ENCODE measurements at places on chromosomes 5 and 9. TPM values are rescaled to one million over a fixed set of nuclear protein-coding genes. Genes with fewer than 3 reads are reported as not detected.

Gene CDKN2B-AS1
- 1.7 TPM for polyA plus RNA-seq

Gene IL3
- polyA plus RNA-seq = not detected

Gene ARID3C
- polyA plus RNA-seq = not detected

Gene ZNF883
- 3.1 TPM for polyA plus RNA-seq

Gene TMC1
- polyA plus RNA-seq = 0.27 TPM

Gene CNTFR
- polyA plus RNA-seq = 0.18 TPM

Gene COMMD10
- polyA plus RNA-seq = 24.2 TPM

- no peaks in the 10 kb centered on the region for H3K27me3 ChIP-seq
- peak overlapping the region; percentile 70 for H3K27ac ChIP-seq
- no peaks in the 10 kb centered on the region for H3K36me3 ChIP-seq
- peak; percentile 47 for DNase-seq
- peak overlapping the region; percentile 55 for H3K4me3 ChIP-seq
These were observed 1099.7 kb downstream of the DTWD2 start for GRCh38 chr5:117888688-117889087.

DNA sequence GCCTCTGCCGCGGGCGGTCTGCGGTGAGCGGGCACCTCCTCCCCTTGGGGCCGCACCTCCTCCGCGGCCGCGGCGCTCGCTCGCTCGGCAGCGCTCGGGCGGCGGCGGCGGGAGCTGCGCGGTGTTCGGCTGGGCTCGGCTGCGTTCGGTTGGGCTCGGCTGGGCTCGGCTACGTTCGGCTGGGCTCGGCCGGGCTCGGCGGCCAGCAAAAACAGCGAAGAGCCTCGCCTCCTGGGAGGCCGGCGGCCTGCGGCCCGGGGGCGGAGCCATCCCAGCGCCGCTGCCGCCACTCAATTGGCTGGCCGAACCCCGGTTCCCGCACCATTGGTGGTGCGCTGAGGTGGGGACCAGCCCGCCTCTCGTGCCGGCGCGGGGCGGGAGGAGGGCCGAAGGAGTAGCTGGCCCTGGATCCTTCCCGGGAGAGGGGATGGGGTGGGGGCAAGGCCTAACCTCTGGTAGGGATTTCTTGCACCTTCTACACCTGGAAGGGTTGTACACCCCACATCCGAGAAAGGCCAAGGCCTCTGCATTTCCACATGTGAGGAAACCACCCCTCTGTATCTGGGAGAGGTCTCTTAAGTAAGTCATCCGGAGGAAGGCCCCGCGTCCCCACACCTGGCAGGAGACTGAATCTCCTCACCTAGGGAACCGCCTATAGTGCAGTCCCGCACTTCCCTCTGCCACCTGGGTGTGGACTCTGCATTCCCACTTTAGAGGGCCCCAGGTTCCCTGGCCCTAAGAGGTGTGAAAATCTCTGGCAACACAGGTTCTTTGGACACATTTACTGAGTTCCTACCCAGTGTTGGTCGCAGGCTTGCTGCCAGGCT, at the start of gene ENHO:
Gene ENHO (minus strand): TSS at position 20 of the 827 bp plus-strand sequence. CDS start 1,295 bp downstream, outside the sequence.
- H3K27me3 ChIP-seq = peaks cover 2% of the 10 kb centered on the region
- peak within 1 kb of the TSS; percentile 43 for H3K4me3 ChIP-seq
- no peaks in the 10 kb centered on the region for H3K4me1 ChIP-seq
- DNase-seq = peak; percentile 76
- no peaks in the 10 kb centered on the region for H3K36me3 ChIP-seq

DNA sequence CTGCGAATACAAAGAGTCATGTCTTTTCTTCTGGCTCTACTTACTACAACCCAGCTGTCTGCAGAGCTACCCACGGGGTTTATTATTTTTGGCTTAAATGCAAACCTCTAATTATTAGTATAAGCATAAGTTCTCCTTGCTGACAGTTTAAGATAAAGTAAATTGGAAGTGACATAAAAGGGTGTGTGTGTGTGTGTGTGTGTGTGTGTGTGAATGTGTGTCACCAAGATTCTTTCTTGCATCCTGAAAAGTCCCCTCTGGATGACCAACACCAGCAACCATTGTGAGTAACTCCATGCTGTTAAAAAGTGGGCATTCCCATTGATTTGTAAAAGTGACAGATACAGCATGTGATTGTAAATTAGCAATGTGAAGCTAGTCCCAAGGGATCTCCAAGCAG, 803.8 kb upstream of the ZNF608 start:
- H3K27me3 ChIP-seq = no peaks in the 10 kb centered on the region
- no peaks in the 10 kb centered on the region for H3K36me3 ChIP-seq
- H3K27ac ChIP-seq = no peak overlapping the region
- no peak overlapping the region for H3K4me3 ChIP-seq

DNA sequence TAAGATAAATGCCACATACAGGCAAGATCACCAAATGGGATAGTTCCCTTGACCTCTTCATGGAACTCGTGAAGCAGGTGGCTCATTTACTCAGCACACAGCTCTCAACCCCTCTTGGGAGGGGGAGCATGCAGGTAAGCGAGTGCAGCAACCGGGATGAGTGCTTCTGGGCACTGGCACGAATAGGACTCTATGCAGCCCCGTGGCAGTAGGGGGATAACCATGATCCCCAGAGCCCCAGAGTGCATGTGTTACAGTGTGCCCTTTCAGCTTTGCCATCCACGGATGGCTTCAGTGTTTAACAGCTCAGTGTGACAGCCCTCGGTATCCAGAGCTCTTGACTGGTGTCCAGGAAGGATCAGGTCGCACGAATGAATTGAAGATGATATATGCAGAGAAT, 1187.1 kb downstream of the CDH9 start:
- H3K36me3 ChIP-seq = no peaks in the 10 kb centered on the region
- DNase-seq = no peak
- H3K4me3 ChIP-seq = no peak overlapping the region
- H3K27ac ChIP-seq = no peak overlapping the region
- H3K4me1 ChIP-seq = no peaks in the 10 kb centered on the region
- no peaks in the 10 kb centered on the region for H3K27me3 ChIP-seq

GRCh38 chr5:150255659-150256409, 33.7 kb downstream of the CAMK2A start:
- H3K4me3 ChIP-seq = no peak overlapping the region
- H3K36me3 ChIP-seq = no peaks in the 10 kb centered on the region
- no peaks in the 10 kb centered on the region for H3K4me1 ChIP-seq
- H3K27ac ChIP-seq = no peak overlapping the region

- no peak overlapping the region for H3K4me3 ChIP-seq
- no peaks in the 10 kb centered on the region for H3K27me3 ChIP-seq
- no peaks in the 10 kb centered on the region for H3K4me1 ChIP-seq
- no peaks in the 10 kb centered on the region for H3K36me3 ChIP-seq
- H3K27ac ChIP-seq = no peak overlapping the region
- no peak for DNase-seq
These were observed 52.3 kb upstream of the JMY start for GRCh38 chr5:79183617-79184016.

DNA sequence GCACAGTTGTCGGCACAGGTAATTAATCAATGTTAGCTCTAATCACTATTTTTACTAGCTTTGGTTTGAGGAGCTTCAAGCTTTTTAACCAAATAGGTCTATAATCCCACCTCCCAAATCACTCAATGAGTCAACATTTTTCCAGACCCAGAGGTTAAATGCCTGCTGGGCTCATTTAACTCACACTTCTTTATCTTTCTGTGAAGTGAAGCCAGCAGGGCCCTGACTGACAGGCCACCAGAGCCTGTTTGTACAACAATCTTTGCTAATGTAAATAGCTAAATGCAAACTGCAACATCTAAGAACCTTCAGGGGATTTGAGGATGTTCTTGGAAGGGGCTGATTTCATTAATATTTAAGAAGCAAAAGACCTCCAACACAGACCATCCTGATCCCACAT, 98.4 kb upstream of the NREP start:
- H3K36me3 ChIP-seq = no peaks in the 10 kb centered on the region
- H3K27ac ChIP-seq = no peak overlapping the region
- H3K27me3 ChIP-seq = no peaks in the 10 kb centered on the region

GRCh38 chr9:13450723-13451122, 171.2 kb upstream of the MPDZ start:
- H3K27me3 ChIP-seq = no peaks in the 10 kb centered on the region
- H3K27ac ChIP-seq = no peak overlapping the region
- no peak overlapping the region for H3K4me3 ChIP-seq
- DNase-seq = peak; percentile 42
- no peaks in the 10 kb centered on the region for H3K36me3 ChIP-seq
- no peaks in the 10 kb centered on the region for H3K4me1 ChIP-seq

DNA sequence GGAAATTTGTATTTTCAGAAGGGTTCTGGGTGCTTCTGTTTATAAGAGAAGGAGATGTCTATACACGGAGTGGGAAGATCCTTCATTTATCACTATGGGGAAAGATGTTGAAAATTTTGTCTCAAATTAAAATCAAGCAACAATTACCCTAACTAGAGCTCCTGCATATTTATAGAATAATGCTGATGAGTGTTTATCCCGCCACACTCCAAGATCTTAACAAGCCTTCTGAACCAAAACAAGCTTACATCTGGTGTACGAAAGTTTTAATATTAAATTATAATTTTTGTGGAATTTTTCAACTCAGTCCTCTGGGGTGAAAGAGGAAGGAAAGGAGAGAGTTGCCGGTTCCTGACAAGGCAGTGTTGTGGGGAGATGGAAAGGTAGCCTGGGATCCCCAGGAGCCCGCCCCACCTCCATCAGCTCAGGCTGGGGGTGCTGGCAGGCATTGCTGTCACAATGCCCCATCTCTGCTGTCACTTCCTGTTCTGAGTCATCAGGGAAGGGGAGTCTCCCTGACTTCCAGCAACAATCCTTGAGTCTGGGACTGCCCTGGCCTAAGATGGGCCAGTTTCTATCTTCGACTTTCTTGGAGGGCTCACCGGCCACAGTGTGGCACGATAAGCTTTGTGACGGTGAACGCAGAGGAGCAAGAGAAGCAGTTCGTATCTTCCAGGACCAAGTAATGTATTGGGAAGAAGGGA, 64.5 kb downstream of the ERAP1 start:
- H3K4me1 ChIP-seq = no peaks in the 10 kb centered on the region
- DNase-seq = peak; percentile 35
- no peaks in the 10 kb centered on the region for H3K27me3 ChIP-seq
- no peak overlapping the region for H3K4me3 ChIP-seq

GRCh38 chr9:82498541-82499317, 510.2 kb downstream of the SPATA31D1 start:
- no peaks in the 10 kb centered on the region for H3K27me3 ChIP-seq
- H3K27ac ChIP-seq = no peak overlapping the region
- DNase-seq = no peak
- H3K4me3 ChIP-seq = no peak overlapping the region
- H3K4me1 ChIP-seq = no peaks in the 10 kb centered on the region
- H3K36me3 ChIP-seq = no peaks in the 10 kb centered on the region

DNA sequence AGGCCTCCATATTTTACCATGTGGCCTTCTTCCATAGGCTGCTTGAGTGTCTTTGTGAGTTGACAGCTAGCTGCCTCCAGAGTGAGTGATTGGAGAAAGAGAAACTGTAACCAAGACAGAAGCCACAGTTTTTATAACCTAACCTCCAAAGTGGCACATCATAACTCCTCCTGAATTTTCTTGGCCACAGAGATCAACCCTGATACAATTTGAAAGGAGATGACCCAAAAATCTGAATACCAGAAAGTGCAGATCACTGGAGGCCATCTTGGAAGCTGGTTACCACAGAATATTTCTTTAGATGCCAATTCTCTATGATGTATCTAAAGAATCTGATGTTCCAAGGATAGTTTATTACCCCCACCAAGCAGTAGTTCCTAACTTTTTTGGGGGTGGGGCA, 254.3 kb upstream of the PDE4D start:
- no peaks in the 10 kb centered on the region for H3K27me3 ChIP-seq
- no peak overlapping the region for H3K4me3 ChIP-seq
- no peak overlapping the region for H3K27ac ChIP-seq
- no peaks in the 10 kb centered on the region for H3K4me1 ChIP-seq
- peak; percentile 12 for DNase-seq

- no peaks in the 10 kb centered on the region for H3K27me3 ChIP-seq
- no peak overlapping the region for H3K4me3 ChIP-seq
- no peak overlapping the region for H3K27ac ChIP-seq
- DNase-seq = no peak
- no peaks in the 10 kb centered on the region for H3K36me3 ChIP-seq
- H3K4me1 ChIP-seq = no peaks in the 10 kb centered on the region
These were observed 14.2 kb upstream of the CCNB1 start for GRCh38 chr5:69152731-69153130.

GRCh38 chr9:19552282-19553105, 143.7 kb downstream of the ACER2 start:
- no peaks in the 10 kb centered on the region for H3K27me3 ChIP-seq
- DNase-seq = no peak
- H3K27ac ChIP-seq = no peak overlapping the region
- H3K4me1 ChIP-seq = no peaks in the 10 kb centered on the region
- H3K4me3 ChIP-seq = no peak overlapping the region

- no peak for DNase-seq
- no peaks in the 10 kb centered on the region for H3K27me3 ChIP-seq
- H3K4me1 ChIP-seq = peaks cover under 1% of the 10 kb centered on the region
- H3K27ac ChIP-seq = no peak overlapping the region
These were observed 92.5 kb downstream of the TLE1 start for GRCh38 chr9:81596679-81597418.

DNA sequence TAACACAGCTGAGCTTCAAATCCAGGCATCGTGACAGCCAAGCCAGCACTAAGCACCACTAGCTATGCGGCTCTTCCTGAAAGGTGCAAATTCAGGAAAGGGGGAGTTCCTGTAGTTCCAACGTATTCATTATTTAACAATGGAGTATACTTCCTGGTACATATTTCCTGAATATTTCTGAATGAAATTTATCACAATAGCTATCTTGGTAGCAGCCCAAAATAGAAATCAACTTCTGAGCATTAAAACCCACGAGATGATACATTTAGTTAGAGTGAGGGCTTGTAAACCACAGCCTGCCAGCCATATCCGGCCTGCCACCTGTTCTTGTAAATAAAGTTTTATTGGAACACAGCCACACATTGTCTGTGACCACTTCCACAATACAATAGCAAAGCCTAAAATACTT, 109.7 kb upstream of the RETREG1 start:
- no peak overlapping the region for H3K27ac ChIP-seq
- peaks cover 4% of the 10 kb centered on the region for H3K36me3 ChIP-seq

DNA sequence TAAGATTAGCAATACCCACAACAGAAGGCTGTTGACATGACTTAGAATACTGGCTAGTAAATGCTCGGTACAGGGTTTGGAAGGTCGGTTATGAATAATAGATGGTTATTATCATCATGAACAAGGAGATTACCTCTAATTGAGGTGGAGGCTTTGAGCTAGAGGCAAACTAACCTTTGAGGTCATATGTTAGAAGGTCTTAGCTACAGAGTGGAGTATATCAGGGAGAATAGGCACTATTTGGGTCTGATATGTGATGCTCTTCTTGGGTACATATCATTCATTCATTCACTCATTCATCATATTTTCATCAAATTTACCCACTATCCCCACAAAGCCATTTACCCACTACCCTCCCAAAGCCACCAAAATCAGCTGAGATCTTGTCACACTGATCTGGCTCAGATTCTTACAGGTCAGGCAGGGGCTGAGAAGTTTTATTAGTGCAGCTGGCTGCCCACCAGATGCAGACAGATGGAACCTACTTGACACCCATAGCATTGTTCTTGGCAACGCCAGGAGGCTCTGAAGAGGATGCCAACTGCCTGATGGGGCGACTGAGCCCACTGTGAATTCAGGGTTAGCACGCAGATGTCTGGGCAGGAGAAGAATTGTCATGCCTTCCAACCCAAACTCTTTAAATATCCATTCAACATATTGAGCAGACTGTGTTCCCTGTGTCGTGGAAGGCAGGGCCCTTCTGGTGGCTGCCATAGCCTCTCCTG, 90.2 kb upstream of the SH3PXD2B start:
- H3K4me1 ChIP-seq = no peaks in the 10 kb centered on the region
- peaks cover 4% of the 10 kb centered on the region for H3K27me3 ChIP-seq
- no peak overlapping the region for H3K4me3 ChIP-seq
- DNase-seq = no peak
- no peaks in the 10 kb centered on the region for H3K36me3 ChIP-seq

Measured in fibroblast of lung (primary cell).